ENCODE measurements at places on chromosomes 1 and 21.

GRCh38 chr21:42980312-42981213 lies 6.2 kb downstream of the PKNOX1 start:
- no peak for DNase-seq

DNA sequence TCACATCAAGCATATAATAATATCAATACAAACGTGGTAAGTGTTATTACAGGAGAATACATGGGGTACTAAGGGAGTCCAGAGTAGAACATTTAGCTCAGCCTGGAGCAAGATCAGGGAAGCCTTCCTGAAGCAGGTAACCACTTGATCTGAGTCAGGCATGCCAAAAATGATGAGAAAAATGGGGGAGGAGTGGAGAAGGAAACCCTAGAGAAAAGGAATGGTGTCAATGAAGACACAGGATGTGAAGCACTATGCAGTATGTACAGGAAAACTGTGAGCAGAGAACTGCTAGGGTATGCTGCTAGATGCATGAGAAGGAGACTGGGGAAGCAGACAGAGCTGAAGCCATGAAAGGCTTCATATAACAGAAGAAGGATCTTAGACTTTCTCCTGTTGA lies 84.7 kb downstream of the NOTCH2 start:
- peak; percentile 53 for DNase-seq

DNA sequence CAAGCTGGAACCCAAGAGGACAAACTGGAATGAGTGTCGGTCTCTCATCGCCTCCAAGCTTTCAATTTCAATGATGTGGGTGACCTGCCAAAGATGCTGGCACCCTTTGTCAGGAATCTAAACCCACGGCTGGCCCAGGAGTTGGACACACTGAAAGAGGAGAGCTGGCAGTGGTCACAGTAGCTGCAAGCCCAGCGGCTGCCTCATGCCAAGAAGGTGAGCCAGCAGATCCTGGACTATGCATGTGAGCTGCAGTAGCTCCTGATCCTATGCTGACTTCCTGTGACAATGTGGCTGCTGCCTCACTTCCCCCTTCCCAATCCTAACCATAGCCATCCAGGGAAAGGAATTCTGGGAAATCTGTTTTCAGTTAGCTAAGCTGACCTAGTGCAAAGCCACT lies 117.0 kb upstream of the VAV3 start:
- peak; percentile 1 for DNase-seq

DNA sequence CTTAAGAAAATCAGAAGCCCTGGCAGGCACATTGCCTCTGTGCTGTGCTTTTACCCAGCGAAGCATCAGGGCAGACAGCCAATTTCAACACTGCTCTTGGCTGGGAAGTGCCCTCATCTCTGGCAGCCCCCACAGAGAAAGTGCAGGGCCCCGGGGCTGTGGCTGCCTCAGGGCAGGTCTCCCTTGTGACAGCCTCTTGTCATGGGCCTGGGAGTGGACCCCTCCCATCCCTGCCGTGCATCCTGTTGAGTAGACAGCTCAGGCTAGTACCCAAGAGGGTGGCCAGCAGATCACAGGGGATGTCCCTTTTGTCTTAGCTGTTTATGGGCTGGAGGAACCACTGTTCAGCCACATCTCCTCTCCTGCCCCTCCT lies 23.3 kb downstream of the TTC34 start:
- no peak for DNase-seq

GRCh38 chr1:15100121-15100879 lies 53.2 kb upstream of the TMEM51 start:
- peak; percentile 17 for DNase-seq

GRCh38 chr1:111988377-111988742 lies 1.1 kb downstream of the KCND3 start:
- DNase-seq: no peak

- DNase-seq: no peak
Observed at GRCh38 chr1:160243767-160244166, 18.6 kb downstream of the DCAF8 start.

GRCh38 chr1:153639280-153639679 lies 5.4 kb downstream of the CHTOP start:
- no peak for DNase-seq
